Cardiac fibroblast (primary cell): ENCODE measurements at places on chromosomes 5 and 9.

DNA sequence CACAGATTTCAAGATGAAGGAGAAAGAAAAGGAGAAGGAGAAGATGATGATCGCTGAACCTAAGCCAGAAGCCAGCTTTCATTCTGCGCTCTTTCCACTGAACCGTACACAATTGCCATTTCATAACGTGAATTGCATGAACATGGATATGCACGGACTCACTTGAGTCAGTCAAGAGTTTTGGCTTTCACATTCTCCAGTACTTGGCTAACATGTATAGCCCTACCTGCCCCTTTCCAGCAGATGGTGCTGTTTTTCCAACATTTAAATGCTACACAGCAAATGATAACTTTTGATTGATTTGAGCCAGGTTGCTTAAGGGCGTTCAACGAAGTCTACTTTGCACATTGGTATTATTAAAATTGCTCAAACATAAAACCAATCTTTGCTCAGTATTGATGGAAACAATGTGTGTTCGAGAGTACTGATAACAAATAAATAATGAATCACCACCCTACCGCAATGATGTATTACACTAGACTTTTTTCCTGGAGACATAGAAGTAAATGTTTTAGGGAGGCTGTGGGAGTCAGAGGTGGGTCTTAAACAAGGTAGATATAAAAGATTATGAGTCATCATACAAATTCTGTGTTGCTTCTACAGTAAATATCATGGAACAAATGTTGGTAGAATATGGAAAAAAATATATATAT lies 196.4 kb downstream of the TRPM3 start:
- DNase-seq = peak; percentile 92

DNA sequence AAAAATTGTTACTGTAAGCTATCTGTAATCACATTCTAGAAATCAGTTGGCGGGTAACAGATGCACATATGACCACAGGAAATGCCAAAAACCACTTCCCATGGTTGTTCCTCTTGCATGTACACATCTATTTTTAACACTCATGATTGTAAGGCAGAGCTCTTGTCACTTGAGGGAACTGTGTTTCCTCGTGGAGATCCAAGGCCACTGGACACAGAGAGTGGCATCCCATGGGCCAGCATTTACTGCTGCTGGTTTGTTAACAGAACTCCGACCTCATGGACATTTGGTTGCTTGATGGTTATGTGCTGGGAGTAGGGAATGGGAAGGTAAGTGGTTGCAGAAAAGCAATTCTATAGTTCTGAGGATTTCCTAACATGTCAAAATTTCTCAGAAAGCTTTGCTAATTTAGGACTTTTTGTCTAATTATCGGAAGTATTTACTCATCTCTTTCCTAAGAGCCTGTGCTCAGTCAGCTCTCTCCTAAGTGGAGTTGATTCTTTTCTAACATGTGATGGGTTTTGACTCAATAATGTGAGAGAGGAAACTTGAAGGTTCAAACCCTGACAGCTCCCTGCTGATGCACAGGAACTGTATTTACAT lies 202.0 kb upstream of the NR3C1 start:
- peak; percentile 40 for DNase-seq

GRCh38 chr9:87494970-87495471 lies 2.6 kb upstream of the DAPK1 start:
- no peak for DNase-seq

- DNase-seq = no peak
These were observed 155.2 kb downstream of the GAS1 start for GRCh38 chr9:86792136-86792535.

GRCh38 chr5:168944004-168944403 lies 356.9 kb downstream of the SLIT3 start:
- DNase-seq = no peak

- no peak for DNase-seq
These were observed 59.8 kb downstream of the FOXD1 start for GRCh38 chr5:73388740-73389139.

GRCh38 chr9:89555451-89556375 lies 49.1 kb upstream of the GADD45G start:
- peak; percentile 4 for DNase-seq

GRCh38 chr9:108991479-108991878 lies 21.8 kb downstream of the CTNNAL1 start:
- DNase-seq = no peak

GRCh38 chr5:40309851-40310250 lies 369.9 kb upstream of the PTGER4 start:
- no peak for DNase-seq

GRCh38 chr9:12503606-12504122 lies 189.5 kb upstream of the TYRP1 start:
- DNase-seq = no peak

DNA sequence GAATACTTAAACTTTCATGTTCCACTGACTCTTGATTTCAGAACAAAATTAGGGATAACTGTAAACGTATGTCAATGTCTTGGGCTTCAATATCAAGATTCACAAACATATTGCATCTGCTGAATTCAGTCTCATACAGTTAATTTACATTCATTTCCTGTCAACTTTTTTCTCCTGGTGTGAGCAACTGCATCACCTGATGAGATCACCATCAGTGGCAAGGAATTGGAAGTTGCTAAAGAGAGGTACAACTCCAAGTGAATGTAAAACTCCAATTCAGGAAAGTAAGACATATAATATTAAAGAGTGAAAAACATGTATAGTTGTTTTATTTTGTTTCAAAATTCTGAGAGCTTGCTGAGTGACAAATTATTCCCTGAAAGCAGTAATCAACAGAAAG lies 1336.2 kb upstream of the C9orf72 start:
- no peak for DNase-seq

GRCh38 chr5:158838781-158839180 lies 260.9 kb downstream of the EBF1 start:
- no peak for DNase-seq

DNA sequence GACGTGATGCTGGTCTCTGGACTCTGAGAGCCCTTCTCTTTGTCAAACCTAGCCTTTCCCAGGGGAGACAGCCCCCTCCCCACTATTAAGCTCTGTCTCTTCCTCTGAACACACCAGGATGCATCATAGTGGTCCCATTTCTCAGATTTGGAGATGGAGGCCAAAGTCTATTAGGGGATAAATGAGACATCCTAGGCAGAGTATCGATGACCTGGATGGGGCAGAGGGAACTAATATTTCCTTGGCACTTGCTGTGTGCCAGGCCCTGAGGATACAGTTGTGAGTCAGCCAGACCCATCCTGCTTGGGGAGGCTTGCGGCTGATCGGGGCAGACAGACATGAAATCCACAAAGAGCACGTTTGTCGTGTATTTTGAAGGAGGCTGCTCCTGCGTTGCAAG lies 5.2 kb downstream of the DNM1 start:
- no peak for DNase-seq

GRCh38 chr5:116964438-116964837 lies 389.8 kb upstream of the SEMA6A start:
- no peak for DNase-seq

DNA sequence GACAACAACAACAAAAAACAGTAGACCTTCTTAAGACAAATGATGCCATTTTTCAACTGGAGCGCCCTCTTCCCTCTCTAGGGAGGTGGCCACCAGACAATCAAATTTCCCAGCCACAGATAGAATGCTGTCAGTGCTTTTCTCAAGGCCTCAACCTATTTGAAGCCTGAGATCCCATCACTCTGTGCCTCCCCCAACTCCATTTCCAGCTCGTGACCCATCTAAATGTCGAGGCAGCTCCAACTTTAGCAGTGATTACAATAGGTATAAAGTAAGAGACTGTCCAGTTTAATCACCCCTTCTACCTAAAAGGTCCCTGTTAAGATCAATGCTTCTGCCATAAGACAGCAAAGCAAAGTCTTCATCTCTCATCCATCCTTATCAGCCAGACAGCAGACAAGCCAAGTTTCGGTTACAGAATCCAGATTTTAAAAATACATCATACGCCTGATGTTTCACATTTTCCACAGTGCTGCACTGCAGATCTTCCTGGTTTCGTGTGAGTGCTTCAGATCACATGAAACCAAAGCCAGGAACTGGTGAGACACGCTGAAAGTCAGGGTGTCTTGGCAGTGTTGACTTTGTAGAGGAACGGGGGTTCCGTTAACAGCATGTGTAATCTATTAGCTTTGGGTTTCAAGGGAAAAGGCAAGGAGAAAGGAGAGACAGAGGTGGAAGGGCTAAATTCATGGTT lies 447.8 kb downstream of the ENC1 start:
- DNase-seq = peak; percentile 29

GRCh38 chr9:78618735-78619134 lies 321.8 kb downstream of the PSAT1 start:
- no peak for DNase-seq

DNA sequence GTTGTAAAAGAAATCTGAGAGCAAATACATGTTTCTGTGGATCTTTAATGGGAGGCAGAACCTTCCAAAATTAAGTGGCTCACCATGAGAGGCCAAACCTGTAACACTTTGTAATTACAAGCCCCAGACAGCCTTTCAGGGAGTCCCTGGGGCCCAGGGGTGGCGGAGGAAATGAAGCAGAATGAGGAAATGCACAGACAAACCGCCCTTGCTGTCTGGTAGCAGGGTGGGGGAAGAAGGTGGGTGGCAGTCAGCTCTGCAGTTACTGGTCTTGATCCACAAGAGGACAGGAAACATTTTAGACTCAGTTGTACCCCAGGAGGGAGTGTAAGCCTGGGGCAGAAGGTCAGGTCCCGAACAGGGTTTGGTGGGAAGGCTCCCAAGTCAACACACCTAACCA lies 6.5 kb downstream of the ARL14EPL start:
- no peak for DNase-seq

GRCh38 chr9:134059661-134060395 lies 8.0 kb downstream of the BRD3 start:
- no peak for DNase-seq

DNA sequence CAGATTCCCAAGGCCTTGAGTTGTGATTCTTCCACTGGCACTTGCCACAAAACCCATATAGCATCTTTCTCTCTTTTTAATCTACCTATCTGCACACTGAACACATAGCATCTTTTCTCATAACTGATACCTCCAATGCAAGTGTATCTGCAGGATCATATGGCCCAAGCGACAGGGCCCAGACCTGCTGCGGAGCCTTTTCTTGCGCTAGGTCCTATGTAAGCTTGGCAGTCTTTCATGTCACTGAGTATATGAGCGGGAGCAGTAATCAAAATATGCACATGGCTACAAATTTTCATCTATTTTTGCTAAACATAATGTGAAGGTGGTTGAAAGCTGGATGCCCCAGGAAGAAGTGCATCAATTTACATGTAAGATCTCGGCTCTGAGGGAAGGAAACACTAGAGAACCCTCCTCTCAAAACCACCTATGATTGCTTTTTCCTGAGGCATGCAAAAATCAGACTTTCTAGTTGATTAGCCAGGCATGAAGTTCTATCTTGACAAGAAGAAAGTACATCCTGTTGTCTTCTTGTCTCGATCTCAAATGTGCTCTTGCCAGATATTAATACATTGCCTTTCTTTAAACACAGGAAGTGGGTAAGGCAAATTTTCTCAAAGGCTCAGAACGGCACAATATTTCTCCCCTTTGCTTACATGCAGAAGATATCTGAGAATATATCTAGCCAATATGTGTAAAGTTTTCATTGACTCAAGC lies 26.9 kb upstream of the CEMIP2 start:
- DNase-seq = no peak

GRCh38 chr5:88287302-88287701 lies 18.7 kb upstream of the TMEM161B start:
- no peak for DNase-seq

GRCh38 chr5:82278711-82279370 lies 687 bp upstream of the RPS23 start:
- no peak for DNase-seq

GRCh38 chr9:126650404-126651341 lies 36.9 kb downstream of the LMX1B start:
- DNase-seq = no peak

DNA sequence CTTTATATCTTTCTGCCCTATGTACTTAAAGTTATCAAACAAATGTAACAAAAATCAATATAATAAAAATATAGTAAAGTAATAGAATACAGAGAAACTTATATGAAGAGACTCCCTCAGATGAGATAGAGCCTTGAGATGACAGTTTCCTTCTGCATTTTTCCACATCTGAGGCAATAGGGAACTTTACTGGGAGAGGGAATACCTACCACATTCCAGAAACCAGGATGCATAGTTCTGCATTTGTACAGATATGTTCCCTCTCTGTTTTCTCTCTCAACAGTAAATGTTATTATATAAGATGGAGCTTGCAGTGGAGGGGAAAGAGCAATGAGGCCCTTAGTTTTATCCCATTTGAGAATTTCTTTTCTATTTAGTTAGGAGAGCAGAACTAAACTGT lies 109.6 kb upstream of the KCNN2 start:
- DNase-seq = no peak

DNA sequence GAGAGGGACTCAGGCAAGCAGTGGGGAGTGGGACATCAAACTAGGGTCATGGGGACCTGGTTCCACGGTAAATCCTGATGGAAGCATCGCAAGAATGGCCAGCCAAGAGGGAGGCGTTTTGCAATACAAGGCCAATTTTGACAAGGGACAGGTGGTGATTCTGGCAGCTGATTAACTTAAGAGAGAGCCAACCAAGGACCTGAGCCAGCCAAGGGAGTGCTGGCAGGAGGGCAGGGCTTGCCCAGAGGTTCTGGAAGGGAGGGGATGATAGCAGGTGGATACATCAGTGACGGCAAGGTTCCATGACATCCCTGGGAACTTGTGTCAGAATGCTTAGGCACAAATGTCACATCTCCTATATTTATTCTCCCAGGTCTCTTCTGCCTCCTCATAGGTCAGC lies 32.8 kb upstream of the PUM3 start:
- no peak for DNase-seq

GRCh38 chr9:75803130-75803529 lies 87.3 kb upstream of the PCSK5 start:
- peak; percentile 23 for DNase-seq

GRCh38 chr9:98187926-98188325 lies 4.5 kb downstream of the CORO2A start:
- DNase-seq = no peak

- DNase-seq = no peak
These were observed 7.3 kb upstream of the RXRA start for GRCh38 chr9:134318941-134319305.

- no peak for DNase-seq
These were observed 111.2 kb downstream of the LRRC70 start for GRCh38 chr5:62689599-62690368.

DNA sequence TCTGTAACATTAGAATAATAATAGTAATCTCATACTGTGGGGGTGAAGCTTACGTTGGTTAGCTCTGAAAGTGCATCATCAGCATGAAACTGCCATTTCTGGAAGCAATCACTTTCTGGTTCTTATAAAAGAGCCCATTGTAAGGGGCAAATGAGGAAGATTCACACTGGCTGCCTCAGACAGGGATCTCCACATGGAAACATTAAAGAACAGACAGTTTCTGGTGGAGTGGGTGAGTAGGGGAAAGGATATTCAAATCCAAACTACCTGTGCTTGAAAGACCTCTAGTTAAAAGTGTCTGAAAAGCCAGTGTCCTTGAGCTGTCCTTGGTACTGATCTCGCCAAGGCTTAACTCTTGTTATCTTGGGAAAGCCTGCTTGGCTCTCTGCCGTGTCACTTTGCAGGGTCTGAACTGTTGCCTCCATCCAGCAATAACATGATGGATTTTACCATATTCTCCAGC lies 19.1 kb upstream of the SLC31A2 start:
- DNase-seq = peak; percentile 45
